Activated naive CD4-positive, alpha-beta T cell (primary cell): ENCODE measurements at places on chromosomes 5 and 9.

DNA sequence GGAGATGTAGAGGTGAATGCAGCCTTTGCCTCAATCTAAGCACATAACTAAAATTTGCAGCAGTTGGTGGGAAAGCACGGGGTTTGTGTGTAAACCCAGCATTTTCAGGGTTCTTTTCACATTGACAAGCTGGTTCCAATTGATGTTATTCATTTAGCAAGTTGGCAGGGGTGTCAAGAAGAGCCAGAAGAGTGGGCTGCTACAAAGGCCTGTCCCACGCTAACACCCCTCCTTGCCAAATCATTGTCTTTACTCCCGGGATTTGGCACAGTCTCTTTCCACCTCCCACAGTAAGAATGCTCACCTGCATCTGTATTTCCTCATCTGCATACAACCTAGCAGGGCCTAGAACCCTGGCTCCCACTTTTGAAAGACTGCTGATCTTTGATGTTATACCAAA, 11.8 kb downstream of the RGMB start:
- DNase-seq: no peak

DNA sequence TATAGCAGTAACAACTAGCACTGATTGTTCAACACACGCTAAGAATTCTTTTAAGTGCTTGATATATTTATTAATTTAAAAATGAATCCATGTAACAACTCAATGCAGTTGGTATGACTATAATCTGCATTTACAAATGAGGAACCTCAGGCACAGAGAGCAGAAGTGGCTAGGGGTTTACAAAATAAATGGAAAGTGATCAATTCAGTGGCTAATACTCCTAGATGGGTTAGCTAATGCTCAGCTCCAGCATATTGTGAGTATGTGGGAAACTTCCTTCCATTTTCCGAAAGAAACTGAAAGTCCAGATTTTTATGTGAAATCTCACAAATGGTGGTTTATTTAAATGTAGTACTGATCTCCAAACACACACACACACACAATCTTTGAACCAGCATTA, 128.0 kb downstream of the RFX3 start:
- DNase-seq: no peak

GRCh38 chr9:124423591-124423990, 8.3 kb upstream of the PSMB7 start:
- DNase-seq: no peak

- DNase-seq: no peak
These were observed 327.0 kb upstream of the TNC start for GRCh38 chr9:115444959-115445358.

DNA sequence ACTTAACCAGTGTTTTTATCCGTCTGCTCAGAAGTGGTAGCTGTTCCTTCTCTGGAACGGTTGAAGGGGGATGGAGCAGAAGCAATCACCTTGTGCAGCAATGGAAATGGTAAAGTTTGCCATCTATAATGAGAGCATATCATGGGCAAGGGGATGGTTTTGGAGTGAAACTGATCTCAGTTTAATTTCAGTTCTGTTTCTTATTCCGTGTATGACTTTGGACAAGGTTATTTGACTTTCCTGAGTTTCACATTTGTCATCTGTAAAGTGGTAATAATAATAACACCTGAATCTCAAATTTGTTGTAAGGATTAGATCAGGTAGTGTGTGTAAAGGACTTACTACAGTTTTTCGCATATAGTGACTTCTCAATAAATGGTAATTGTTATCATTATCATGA, 106.1 kb downstream of the PCSK1 start:
- DNase-seq: no peak

- no peak for DNase-seq
These were observed 436.1 kb downstream of the CDH10 start for GRCh38 chr5:24208686-24209106.

DNA sequence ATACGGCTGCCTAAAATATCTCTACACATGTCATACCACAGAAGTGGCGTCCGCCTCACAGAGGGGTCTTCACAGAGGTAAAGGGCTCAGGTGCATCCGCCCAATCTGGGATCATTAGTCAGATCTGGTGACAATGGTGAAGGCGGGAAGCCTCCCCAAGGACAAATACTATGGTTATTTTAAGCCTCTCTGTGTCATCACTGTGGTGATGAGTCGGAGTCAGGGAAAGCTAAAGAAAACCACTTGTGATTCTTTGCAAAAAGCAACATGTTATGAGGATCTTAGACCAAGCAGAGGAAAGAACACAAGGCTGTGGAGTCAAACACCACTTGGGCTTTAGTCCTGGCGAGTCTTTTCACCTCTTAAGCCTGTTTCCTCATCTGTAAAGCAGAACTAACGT, 190.4 kb downstream of the DRD1 start:
- DNase-seq: no peak

DNA sequence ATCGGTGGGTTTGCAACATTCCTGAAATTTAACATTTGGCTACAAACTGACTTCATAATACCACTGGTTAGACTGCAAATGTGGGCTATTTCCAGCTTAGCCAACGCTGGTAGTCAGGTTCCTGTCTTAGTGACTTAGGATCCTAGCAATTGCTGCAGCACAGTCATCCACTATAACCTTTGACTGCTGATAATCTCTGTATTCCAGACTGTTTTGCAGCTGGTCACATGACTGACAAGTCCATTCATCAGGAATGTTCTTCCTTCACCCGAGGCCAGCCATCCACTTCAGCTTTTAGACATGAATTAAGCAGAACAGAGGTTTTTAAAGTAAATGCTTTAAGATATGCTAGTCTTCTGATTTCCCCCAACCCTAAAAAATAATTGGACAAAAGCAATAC, 425.9 kb upstream of the MPDZ start:
- no peak for DNase-seq

DNA sequence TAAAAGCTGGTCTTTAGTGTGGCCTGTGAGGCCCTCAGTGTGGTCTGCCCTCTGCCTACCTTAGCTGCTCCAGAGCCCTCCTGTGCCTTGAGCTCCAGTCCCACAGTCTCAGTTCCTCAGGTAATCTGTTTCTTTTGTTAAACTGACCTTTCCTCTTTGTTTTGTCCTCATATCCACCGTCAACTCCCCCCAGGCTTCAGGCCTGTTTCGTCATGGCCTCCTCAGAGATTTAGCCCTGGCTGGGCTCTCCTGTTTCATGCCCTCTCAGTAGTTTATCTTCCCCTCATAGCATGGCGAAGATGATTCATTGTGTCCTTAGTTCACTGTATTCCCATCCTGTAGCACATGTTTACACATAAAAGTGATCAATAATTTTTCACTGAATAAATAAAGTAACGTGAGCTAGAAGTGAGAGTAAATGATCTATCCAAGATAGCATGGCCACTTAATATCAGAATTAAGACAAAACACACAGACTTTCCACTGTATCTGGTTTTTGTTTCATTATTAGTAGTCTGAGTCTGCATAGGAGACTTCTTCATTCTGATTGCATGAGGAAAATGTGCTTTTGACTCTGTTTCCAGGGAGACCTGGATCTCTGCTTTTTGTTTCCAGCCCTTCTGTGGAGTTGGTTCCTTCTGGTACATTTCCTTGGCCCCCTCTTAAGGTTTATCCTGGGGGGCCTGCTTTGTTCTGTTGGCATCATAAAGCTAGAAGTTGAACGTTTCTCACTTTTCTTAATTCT, 70.5 kb downstream of the SNX24 start:
- DNase-seq: no peak

DNA sequence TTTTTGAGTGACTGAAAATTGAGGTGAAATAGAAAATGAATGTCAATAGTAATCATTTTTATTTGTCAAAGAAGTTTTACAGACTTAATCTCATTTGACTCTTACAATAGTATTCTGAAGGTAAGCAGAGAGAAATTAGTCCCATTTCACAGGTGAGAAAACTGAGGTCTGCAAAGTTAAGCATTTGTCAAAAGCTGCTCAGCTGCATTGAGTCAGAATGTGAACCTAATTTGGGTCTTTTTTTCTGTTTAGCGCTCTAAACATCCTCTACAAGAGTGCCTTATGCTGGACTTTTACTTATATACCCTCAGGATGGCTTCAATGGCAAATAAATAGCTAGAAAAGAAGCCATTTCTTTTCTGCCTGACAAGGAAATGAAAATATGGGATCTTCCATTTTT, 135.7 kb downstream of the RASGRF2 start:
- DNase-seq: no peak

- DNase-seq: no peak
These were observed 16.8 kb downstream of the NCS1 start for GRCh38 chr9:130188860-130189481.
